ENCODE measurements at places on chromosomes 2 and 18. TPM values are rescaled to one million over a fixed set of nuclear protein-coding genes. Genes with fewer than 3 reads are reported as not detected.

Gene PXDN
- total RNA-seq = 0.81 TPM

Gene AQP4
- total RNA-seq = not detected

Gene CTLA4
- 127 TPM for total RNA-seq

Gene TANC1
- total RNA-seq = 1.1 TPM

Gene SNTG2
- total RNA-seq = 0.57 TPM

Gene SIGLEC15
- not detected for total RNA-seq

Gene FMNL2
- total RNA-seq = 3.0 TPM

Gene TLX2
- total RNA-seq = 0.21 TPM

Gene IL18RAP
- 6.8 TPM for total RNA-seq

Gene MEMO1
- total RNA-seq = 53.5 TPM

Gene IL1A
- 6.9 TPM for total RNA-seq

Gene ARHGAP25
- 57.9 TPM for total RNA-seq

Gene NAPG
- total RNA-seq = 28.6 TPM

Gene SRD5A2
- total RNA-seq = not detected

Gene ZNF396
- total RNA-seq = 0.47 TPM
